ENCODE measurements at places on chromosomes 5 and 9.

GRCh38 chr9:84851935-84852585, 182.5 kb downstream of the NTRK2 start:
- no peak for DNase-seq

- DNase-seq, result no peak
Measured at GRCh38 chr5:110852053-110852452, 113.2 kb downstream of the SLC25A46 start.

DNA sequence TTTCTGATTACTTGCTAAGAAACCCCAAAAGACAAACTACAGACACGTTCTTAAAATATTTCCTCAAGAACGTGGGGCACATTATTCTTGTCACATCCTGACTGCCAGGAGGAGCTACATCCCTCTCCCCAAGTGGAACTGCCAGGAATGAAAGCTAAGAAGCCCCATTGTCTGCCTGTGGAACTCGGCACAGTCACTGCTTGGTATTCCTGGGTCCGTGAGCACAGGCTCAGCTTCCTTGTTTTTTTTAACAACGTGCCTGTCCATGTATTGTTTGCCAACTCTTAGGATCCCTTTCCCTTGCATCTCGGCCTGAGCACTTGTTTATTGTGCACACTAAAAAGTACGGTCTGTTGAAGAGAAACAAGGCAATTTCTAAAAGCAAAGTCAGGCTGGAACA, 47.0 kb upstream of the SELENOP start:
- DNase-seq, result no peak

GRCh38 chr5:88872971-88873370, 10.0 kb downstream of the MEF2C start:
- no peak for DNase-seq

GRCh38 chr5:54150841-54151240, 159.5 kb downstream of the ARL15 start:
- no peak for DNase-seq

DNA sequence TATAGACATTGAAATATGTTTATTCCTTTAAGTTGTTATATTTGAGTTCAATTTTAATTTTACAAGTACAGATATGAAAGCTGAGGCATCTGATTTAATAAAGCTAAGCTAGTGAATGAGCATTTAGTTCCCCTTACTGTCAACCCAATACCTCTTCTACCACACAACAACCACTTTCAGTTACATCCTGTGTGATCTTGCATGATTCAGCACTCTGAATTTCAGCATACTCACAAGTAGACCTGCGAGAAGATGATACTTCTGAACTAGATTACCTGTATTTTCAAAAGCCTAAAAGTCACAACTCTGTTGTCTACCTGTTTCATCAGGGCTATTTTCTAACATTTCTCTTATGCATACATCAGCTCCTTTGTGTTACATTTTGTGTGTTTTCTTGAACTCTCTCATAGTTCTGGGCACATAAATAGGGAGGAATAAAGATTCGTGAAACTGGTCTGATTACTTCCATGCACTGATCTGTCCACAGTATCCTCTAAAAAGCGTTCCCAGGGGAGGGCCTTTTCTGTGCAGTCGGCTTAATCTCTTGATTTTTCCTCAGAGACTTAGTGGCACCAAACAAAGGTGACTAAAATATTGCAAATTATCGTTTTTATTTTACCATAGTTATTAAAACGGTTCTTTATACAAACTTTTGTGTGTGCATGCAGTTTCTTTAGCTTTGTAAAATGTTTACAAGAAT, 2025.5 kb upstream of the NUDT12 start:
- no peak for DNase-seq

GRCh38 chr5:32964261-32964660, 253.1 kb downstream of the NPR3 start:
- DNase-seq, result no peak
